ENCODE measurements at places on chromosomes 6 and 20.
A peak's percentile ranks its signal among the peaks of the same experiment; 100 is the strongest.

- no peak for DNase-seq
These were observed 2.8 kb downstream of the RTN4IP1 start for GRCh38 chr6:106626485-106626884.

DNA sequence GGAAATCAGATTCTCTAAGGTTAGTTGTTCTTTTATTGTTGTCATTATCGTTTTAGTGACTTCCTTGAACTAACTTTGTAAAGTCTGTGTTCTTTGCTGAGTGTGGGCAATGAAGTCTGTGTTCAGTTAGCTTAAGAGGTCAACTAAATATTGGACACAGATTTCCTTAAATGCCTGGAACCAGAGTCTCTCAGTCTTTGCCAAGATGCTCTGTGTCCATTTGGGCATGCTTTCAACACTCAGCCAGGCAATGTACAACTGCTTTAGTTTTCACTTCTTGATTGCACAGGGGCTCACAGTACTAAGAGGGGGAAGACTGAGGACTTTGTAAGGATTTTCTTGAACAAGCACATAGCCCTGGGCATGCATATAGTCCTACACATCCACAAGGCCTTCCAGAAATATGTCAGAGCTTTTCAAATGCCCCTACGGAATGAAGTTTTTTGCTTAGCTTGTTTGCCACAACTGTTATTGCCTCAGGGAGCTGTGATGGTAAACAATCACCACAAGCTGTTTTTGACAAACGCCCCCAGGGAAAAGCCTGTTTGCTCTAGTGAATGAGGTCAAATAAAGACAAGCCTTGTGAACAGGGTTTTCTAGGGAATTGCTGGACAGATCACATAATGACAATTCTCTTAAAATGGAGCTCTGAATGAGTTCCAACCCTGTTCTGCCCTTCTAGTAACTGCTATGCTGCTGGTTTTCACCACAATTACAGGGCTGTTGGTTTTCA is 82.5 kb downstream of the B3GAT2 start:
- no peak for DNase-seq

DNA sequence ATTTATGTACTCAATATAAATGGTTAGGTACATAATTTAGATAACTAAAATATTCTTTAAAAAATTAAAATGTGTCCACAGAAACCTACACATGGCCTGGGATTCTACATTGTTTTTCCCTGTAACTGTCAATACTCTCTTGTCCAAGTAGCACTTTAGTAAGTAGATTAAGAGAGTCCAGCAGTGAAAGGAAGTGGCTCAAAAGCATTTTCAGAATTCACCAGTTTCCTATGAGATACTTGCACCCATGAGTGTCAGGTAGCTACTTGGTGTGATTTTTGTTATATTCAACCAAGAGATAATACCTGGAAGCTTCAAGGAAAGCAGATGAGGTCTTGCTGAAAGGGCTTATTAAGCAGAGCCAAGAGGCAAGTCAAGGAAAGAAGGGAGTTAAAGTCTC is 126.3 kb downstream of the FYN start:
- DNase-seq, result no peak

DNA sequence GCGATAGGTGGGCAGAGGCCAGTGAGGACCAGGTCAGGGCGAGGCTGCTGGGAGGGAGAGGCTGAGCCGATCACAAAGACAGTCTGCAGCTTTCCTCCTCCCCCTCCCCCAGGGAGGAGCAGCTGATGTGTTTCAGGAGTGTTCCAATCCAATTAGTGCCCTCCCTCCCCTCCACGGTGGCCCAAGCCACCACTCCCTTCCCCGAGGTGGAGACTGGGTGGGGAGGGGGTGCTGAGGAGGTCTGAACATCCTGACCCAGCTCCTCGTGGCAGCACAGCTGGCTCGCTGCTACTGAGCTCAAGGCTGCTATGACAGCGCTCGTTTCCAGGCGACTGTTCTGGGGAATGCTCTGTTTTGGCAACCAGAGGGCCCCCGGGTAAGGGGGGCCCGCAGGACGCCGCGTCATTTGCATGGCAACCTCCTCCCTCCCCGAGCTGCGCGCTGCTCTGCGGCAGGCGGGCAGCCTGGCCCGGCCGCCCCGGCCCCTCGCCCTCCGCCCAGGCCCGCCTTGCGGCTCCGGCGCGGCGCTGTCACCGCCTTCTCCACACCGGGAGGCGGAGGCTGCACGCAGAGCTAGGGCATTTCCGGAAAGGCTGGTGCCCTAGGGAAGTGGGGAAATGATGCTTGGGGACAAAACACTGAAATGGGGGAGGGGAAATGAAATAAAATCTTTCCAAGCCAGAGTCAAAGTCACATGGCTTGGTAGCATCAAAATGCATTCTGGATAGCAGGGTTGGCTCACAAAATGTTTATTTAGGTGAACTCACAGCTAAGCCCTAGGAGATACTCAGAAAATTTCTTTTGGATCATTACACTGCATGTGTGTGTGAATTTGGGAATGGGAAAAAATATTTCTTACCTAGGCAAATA is 67.4 kb upstream of the PIM1 start:
- DNase-seq, result peak; percentile 76

DNA sequence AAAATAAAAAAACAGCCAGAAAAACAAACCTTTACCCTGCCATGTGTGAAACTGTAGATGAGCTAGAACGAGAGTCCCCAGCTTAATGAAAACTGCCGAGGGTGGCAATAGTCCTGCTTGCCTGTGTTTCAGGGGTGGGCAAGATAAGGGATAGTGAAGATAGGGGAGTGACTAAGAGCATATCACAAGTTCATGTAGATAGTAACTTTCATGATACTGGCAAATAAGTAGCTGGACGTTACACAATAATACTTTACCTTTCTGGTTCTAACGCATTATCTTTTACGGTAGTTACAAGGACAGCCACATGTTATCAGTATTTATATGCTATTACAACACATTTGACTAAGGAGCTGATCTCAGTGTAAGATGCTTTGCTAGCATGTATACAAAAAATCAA is 9.3 kb upstream of the FBXO9 start:
- no peak for DNase-seq

DNA sequence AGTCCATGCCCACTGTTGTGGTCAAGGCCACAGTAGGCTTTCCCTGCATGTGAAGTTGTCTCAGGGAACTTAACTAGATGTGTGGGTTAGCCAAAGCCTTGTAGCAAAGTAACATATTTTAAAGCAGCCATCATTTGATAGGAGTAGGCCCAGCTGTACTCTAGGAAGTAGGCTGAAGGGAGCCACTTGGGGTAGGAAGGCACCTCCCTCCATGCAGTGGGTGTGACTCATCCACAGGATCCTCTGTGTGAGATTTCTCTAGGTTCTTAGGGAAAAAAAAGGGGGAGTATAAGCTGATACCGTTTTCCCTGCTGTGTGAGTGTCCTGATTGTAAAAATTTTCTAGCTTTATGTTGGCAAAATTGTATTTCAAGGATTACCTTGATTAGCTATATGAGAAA is 44.7 kb downstream of the VAPB start:
- DNase-seq, result no peak
